SK-N-DZ (cell line): ENCODE measurements at places on chromosomes 6 and 20.

GRCh38 chr6:134308800-134309199 lies 9.1 kb downstream of the SGK1 start:
- DNase-seq = no peak

DNA sequence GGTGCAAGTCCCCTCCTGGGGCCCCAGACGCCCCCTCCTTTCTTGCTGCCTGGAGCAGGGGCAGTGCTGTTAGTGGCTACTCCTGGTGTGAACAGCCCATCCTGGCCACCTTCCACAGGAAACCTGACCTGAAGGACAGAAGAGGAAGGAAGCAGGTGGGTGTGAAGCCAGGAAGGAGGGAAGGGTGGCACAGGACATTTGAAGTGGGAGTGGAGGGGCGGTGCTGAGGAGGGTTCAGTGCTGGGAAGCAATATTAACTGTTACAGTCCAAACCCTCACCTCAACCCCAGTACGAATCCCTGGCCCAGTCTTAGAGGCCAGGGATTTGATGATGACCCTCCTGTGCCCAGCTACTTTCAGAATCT lies 766 bp downstream of the PRICKLE4 start:
- DNase-seq = no peak

DNA sequence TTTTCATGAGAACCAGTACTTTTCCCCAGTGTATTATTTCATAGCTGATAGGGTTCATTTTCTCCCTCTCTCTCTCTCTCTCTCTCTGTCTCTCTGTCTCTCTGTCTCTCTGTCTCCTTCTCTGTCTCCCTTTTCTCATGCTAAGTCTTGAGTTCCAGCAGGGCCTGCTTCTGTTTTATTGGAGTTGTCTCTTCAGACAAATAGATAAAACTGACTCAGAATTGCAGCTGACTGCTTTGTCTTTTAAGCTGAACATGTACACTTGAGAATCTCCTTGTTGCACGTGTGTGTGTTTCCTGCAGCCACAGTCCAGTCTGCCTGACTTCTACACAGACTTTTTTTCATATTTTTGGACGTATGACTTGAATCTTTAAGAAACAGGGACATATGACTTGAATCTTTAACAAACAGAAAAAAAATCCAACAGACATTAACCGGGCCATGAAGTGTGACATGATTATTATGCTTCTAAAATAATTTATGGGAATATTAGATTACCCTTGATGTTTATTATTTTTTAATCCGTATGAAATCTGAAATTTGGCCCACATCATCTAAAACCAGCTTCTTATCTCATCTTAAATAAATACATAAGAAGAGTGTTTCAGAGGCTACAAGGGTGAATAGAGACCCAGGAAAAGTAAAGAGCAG lies 71.5 kb downstream of the JAG1 start:
- no peak for DNase-seq

GRCh38 chr6:115945812-115946211 lies 114.9 kb downstream of the FRK start:
- no peak for DNase-seq

DNA sequence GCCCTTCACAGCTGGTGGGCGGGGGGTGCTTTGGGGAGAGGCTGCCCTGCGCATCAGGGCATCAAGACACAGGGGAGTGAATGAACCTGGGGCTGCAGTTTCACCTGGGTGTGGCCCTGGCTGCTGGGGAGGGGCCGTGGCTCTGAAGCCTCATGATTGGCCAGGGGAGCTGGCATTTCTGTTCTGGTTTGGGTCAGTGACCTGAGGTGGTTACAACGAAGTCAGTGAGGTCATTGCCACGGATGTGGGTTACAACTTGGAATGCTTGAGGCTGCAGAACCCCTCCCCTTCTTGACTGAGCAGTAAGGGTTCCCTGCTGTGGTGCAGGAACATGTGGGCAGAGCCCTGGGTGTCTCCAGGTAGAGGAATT lies 3.0 kb downstream of the TCEA2 start:
- no peak for DNase-seq

DNA sequence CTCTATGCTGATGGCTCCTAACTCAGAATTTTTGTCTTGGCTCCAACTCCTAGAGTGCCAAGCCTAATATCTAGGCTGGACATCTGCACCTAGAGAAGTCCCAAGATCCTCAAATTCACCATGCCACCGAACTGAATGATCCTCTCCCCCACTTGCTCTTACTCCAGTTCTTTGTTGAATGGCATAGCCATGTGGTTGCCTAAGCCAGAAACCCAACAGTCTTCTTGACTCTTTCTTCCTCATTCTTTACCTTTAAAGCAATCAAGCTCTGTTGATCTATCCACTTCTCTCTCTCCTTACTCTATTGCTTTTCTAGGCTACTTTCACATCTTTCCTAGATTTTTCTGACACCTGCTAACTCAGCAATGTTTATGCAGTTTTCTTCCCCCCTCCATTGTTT lies 126.5 kb upstream of the FOXO3 start:
- DNase-seq = no peak

DNA sequence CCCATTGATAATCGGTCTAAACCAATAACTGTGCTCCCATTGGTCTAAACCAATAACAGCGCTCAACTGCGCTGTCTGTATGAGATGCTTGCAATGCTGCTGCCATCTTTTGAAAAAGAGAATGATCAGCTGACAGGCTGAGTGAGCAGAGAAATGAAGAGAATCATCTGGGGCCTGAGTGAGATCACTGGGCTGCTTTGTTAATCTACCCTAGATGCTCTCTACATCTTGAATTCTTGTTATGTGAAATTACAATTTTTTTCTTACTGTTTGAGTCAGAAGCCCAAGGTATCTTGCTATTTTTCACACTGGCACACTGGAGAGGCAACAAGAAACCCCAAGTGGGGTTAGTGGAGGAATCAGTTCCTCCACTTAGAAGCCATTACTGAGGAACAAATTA lies 91.5 kb upstream of the GCM1 start:
- DNase-seq = no peak

DNA sequence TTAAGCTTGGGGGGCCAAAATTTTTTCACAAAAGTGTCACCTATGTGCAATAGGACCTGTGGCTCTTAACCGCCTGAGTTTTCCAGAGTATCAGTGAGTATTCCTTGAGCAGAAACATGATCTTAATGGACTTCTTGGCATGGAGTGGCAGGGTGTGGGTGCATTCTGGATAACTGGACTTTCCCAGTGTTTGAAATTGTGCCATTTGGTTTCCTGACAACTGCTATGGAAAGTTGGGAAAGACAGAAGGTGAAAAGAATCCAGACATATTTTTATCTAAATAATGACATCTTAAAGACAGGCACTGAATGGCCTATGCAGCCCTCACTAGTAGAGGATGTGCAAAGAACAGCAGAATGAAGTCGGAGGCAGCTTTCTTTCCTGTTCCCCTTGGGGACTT lies 34.3 kb upstream of the ADTRP start:
- DNase-seq = no peak
